ENCODE measurements at places on chromosomes 6 and 20.

GRCh38 chr6:69936674-69937363, 70.5 kb downstream of the COL19A1 start:
- DNase-seq, result no peak

DNA sequence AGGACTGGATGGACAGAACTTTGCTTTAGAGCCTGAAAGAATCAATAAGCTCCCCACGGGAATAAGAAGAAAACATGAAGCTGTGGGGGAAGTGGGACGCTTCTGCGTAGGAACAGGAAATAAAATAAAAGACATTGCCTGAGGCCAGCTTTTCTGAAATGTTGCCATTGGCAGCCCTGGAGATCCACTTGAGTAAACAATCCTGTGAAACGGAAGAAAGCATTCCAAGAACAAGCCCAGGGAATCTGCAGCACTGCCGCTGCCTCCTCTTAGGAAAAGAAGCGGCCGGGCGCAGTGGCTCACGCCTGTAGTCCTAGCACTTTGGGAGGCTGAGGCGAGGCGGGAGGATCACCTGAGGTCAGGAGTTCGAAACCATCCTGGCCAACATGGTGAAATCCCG, 182.3 kb upstream of the RALGAPA2 start:
- no peak for DNase-seq

DNA sequence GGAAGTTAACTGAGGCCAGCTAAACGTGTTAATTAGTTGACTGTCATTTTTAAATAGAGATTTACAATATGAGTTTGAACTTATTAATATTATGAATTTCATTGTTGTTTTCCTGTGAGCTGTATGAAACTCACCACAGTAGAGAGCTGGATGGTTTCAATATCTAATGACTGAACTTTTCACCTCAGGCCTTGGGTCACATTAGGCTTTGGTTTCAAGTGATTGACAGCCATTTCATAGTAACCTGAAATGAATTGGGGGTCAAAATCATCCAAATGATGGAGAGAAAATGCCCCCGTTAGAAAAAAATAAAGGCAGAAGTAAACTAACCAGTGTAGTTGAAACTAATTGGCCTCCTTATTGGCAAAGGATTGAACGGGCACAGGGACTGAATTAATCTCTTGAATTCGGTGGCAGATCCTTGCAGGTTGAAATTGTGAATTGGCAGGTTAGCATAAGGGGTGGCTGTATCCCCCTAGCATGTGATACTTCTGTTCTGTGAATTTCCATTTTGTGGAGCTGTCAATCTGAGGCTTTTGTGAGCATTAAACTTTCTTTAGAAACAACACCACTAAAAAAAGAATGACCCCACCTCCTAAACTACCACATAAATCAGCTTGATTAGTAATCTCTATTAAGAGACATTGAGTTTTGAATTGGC, 155.1 kb upstream of the MMS22L start:
- DNase-seq, result no peak

- no peak for DNase-seq
These were observed 112.3 kb upstream of the ESR1 start for GRCh38 chr6:151695156-151695555.

GRCh38 chr20:63531686-63532448, 5.3 kb downstream of the PTK6 start:
- DNase-seq, result no peak

DNA sequence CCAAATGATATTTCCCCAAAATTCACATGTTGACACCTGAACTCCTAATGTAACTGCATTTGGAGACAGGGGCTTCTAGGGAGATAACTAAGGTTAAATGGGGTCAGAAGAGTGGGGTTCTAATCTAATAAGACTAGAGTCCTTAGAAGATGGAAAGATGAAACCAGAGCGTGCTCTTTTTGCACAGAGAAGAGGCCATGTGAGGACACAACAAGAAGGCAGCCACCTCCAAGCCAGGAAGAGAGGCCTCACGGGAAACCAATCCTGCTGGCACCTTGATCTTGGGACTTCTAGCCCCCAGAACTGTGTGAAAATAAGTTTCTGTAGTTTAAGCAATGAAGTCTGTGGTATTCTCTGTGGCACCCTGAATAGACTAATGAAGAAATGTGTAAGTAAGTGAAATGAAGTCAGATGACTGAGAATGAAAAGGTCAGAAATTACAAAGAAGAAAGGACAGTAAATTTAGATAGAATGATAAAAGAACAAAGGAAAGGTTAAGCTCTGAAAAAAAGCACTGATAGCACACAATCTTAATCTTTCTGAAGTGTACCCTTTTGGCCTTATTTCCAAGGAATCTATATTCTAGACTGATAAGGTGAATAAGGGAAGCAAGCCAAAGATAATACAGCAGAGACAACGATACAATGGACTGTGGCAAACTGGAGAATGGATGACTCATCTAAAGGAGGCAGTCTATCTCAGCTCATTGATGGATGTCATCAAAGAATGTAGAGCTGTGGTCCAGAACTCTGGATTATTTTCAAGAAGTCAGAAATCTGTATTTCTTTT, 110.4 kb downstream of the MYB start:
- DNase-seq, result no peak

DNA sequence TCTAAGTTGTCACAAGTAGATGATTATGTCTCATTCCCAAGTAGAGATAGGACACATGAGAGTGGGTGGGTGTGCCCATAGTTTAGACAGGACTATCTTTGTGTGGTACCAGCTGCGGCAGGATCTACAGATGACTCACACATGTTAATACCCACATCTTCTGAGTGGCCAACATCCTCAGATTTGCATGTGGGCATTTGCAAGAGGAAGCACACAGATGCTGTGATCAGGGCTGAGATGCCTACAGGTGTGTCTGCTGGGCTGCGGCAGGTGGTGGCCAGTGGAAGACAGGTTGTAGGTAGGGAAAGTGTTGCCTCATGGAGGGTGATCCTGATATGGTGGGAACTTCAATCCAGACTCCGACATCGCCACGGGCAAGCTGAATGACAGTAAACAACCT, 50.8 kb downstream of the UTRN start:
- DNase-seq, result peak; percentile 23

- DNase-seq, result no peak
These were observed 71.5 kb downstream of the PSMG4 start for GRCh38 chr6:3330199-3330598.

DNA sequence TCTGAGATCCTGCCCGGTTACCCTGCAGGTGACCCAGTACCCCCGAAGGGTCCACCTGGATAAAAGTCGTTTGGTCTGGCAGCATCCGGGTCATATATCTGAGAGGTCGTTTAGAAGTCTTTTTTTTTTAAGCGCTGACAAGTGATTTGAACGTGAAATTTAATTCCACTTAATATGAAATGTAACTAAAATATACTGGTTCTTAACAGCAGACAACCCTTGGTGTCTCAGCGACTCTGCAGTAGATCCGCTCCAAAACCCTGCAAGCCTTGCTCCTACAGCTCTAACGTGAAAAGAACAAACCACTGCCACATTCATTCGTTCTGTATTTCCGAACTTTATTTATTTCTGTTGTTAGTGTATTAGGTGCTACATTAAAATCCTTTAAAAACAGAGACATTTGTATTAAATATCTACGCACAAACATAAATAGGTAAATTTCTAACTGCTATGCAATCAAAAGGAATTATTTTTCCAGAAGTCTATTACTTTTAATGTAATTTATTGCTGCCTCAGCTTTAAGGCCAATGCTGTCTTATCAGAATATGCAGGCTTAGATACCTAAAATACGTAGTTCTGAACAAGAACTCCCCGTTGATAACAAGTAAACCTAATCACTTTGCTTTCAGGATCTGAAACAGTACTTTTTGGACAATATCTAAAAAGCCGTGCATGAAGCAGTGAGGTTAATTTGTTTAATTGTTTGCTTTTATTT, 33.5 kb upstream of the TCF21 start:
- DNase-seq, result no peak

GRCh38 chr6:105849746-105850145, 236.4 kb upstream of the PRDM1 start:
- no peak for DNase-seq

GRCh38 chr6:15430186-15430585, 184.3 kb downstream of the JARID2 start:
- DNase-seq, result no peak

- peak; percentile 73 for DNase-seq
These were observed 190.3 kb downstream of the TENT5A start for GRCh38 chr6:81562169-81562568.

GRCh38 chr6:149484733-149485700, at the start of gene ZC3H12D:
TSS of gene ZC3H12D (minus strand) at chr6:149485014. CDS start at chr6:149474543, 10,471 bp downstream.
- peak; percentile 60 for DNase-seq

- no peak for DNase-seq
These were observed 109.0 kb upstream of the FLRT3 start for GRCh38 chr20:14446446-14446845.

DNA sequence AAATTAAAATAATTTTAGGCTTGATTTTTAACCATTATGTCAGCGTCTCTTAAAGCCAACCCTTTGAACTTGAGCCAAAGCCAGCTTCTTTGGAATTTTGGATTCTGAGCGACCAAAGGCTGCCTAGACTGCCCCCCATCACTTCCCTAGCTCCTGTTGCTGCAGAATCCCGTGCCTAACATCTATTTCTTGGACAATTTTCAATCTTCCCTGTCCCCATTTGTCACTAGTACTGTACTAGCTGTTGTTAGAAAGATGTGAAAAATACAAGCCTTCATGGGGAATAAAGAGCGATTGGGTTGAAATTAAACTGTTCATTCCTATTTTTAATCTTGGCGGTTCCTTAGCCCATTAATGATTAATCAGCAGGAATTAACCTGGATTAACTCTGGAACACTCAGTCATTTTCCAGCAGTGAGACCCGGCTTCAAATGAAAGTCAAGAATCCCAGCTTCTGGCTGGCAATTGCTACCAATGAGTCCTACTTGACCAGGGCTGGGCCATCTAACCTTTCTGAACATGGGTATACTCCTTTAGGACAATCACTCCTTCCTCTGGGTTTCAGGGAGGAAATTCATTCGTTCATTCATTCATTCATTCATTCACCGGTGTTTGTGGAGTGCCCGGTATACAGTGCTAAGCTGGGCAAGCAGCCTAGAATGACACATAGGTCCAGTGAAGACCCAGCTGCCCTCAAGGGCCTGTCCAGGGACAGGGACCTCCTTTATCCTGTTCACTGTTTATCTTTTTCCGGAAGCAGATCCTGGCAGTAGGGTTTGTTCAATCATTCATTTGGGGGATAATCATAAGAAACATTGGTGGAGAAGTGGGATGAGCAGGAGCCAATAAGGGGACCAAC, 1.4 kb upstream of the RRBP1 start:
- no peak for DNase-seq

DNA sequence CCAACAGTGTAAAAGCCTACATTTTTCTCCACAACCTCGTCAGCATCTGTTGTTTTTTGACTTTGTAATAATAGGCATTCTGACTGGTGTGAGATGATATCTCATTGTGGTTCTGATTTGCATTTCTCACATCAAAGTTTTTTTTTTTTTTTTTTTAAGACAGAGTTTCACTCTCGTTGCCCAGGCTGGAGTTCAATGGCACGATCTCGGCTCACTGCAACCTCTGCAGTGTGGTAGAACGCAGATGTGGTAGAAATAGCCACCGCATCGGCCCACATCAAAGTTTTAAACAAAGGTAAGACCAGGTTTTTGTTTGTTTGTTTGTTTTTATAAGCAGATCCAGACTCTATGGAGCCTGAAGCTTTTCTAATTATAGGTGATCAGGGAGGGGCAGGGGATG, 12.7 kb upstream of the PPP1R3G start:
- DNase-seq, result no peak

DNA sequence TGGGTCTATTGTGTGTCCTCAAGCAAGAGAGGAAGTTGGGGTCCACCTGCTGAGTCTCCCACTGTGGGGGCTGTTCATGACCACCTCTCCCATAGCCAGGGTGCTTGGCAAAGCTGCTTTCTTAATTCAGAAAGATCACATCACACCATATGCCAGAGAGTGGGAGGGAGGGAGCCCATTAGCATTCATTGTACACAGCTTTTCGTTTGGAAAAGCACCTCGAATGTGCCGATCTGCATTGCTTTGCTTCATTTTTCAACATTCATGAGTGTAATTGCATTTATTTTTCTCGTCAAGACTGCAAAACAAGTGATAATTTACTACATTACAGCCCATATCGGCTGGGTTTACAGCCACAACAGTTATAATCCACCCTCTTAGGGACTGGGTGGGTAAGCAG, 327.3 kb downstream of the PTPRT start:
- DNase-seq, result no peak

GRCh38 chr6:89111933-89112332, 5.9 kb downstream of the SRSF12 start:
- no peak for DNase-seq

DNA sequence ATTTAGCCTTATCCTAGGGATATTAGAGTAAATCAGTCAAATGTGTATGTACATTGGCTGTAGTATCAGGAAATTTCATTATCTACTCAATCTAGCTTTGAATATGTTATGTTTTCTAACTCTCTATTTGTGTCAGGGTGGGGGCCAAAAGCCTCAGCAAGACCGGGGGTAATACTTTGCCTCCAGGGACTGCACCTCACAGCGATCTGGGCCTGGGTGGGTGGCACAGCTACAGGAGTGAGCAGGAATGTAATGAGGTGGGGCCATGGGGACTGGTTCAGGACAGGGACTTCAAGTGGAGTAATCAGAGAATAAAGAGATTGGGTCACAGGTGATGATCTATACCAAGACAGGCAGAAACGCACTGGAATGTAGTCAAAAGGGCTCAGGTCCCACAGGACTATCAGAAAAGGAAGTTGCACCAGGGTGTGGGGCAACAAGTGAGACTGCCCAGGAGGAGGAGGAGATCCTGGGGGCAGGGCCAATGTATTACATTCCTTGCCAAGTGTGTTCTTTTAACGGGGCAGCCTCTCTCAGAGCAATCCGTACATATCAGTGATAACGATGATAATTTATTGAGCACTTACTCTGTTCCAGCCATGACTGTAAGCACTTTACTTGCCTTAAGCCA, 54.0 kb downstream of the PIGU start:
- no peak for DNase-seq

DNA sequence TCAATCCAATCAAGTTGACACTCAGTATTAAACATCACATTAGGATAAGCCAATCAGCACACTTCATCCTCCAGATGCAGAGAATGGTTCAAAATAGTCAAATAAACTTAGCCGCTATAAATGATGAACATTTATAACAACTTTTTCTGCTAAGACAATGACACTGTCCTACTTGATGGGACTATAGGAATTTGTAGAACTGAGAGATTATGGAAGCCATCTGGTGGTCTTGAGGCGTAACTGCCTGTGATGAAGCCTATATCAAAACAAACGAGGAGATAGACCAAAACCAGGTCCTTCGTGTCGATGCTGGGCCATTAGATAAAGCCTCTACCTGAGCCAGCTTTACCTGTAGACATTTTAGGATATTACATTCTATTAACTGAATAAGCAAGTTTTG, 631.1 kb downstream of the COL12A1 start:
- peak; percentile 68 for DNase-seq

DNA sequence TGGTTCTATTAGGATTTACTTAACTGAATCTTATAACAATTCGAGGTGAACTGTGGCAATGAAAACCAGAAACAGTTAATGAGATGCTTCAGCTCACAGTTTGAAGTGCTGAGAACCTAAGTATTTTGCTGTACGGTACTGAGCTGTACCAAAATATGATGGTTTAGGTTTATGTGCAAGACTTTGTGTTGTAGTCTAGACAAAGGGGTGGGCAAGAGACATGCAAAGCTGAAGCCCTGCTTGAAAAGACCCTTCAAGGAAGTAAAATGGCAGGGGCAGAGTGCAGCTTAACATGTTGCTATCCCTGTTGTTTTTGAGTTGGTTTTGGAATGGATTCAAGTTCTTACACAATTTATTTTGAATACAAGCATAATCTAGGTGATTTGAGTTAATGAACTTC, 54.0 kb downstream of the RNF182 start:
- DNase-seq, result no peak

- DNase-seq, result no peak
These were observed 4.8 kb downstream of the MICAL1 start for GRCh38 chr6:109450801-109451200.

Measured in HT-29 (cell line).